AG10803 (cell line): ENCODE measurements at places on chromosomes 5 and 9.

GRCh38 chr9:35664531-35665470 is at the start of gene ARHGEF39:
Gene ARHGEF39, minus strand, starts transcription at chr9:35665195. Its CDS starts 26 bp downstream, at chr9:35665169.
- DNase-seq = peak; percentile 65

GRCh38 chr9:134717924-134718645 is 76.5 kb downstream of the COL5A1 start:
- no peak for DNase-seq

DNA sequence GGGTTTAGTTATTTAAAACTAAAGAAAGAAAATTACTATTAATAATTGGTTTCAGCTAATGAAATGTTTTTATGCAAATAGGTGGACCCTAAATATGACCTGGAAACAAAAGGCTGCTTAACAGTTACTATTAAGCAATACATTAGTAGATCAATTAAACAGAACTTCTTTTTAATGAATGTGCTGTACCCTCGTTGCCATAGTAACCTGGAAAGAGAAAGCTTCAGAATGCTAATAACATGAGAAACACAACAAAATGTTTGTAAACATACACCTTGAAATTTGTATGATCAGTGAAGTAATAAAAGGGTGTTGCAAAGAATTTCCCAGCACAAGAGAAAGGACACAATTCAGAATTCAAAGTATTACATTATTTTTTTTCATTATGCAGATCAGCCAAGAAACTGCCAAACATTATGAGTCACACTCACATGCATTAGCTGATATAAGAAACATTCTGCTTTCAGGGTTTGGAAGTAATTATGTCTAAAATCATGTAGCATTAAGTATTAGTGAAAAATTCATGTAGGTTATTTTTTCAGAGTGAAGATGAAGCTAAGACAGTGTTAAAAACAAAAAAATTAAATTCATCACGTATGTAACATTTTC is 348.3 kb downstream of the ISL1 start:
- DNase-seq = no peak

GRCh38 chr9:135048046-135048757 is 39.3 kb upstream of the OLFM1 start:
- no peak for DNase-seq

DNA sequence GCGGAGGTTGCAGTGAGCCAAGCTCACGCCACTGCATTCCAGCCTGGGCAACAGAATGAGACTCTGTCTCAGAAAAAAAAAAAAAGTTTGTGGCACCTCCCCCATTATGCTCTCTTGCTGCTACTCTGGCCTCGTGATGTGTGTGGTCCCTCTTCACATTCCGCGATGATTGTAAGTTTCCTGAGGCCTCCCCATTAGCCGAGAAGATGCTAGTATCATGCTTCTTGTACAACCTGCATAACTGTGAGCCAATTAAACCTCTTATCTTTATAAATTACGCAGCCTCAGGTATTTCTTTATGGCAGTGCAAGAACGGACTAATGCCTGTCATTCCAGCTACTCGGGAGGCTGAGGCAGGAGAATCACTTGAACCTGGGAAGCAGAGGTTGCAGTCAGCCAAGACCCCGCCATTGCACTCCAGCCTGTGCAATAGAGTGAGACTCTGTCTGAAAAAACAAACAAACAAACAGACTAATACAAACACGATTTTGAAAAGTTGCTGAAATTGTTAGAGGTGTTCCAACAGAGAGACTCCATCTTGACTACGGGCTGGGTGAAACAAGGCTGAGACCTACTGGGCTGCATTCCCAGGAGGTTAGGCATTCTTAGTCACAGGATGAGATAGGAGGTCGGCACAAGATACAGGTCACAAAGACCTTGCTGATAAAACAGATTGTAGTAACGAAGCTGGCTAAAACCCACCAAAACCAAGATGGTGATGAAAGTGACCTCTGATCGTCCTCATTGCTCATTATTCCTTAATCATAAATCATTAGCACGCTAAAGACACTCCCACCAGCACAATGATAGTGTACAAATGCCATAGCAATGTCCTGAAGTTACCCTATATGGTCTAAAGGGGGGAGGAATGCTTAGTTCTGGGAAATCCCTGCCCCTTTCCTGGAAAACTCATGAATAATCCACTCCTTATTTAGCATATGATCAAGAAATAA is 8.3 kb upstream of the AFF4 start:
- DNase-seq = no peak
